Airway epithelial cell (primary cell): ENCODE measurements at places on chromosomes 7 and 10. TPM values are rescaled to one million over a fixed set of nuclear protein-coding genes. Genes with fewer than 3 reads are reported as not detected.

The LIPJ gene
- total RNA-seq = not detected in 2 replicates

The CBLL1 gene
- 8.3 and 21.3 TPM in 2 replicates for total RNA-seq

The DDX56 gene
- total RNA-seq = 68.5 and 69.4 TPM in 2 replicates

The SPDYE9 gene
- not detected in 2 replicates for total RNA-seq

The OR9A2 gene
- total RNA-seq = not detected in 2 replicates

The TMEM176B gene
- total RNA-seq = not detected in 2 replicates

The ADARB2 gene
- not detected in 2 replicates for total RNA-seq

The ANKRD61 gene
- not detected in 2 replicates for total RNA-seq

The ANKRD22 gene
- 11.2 and 15.9 TPM in 2 replicates for total RNA-seq

The CBX3 gene
- 92.7 and 93.5 TPM in 2 replicates for total RNA-seq

The GPR158 gene
- not detected in 2 replicates for total RNA-seq

The CHN2 gene
- total RNA-seq = not detected in 2 replicates

The SEMA3A gene
- total RNA-seq = 20.9 and 33.4 TPM in 2 replicates

The CTNNA3 gene
- total RNA-seq = 0.07 TPM in 1 of 2 replicates, not detected in the other

The FEZF1 gene
- total RNA-seq = not detected in 2 replicates

The NPSR1 gene
- not detected in 2 replicates for total RNA-seq

The TLX1 gene
- 0.65 and 2.2 TPM in 2 replicates for total RNA-seq

The TAS2R41 gene
- total RNA-seq = not detected in 2 replicates

The PYROXD2 gene
- 5.2 and 6.0 TPM in 2 replicates for total RNA-seq

The CLCN1 gene
- total RNA-seq = 0.21 TPM in 1 of 2 replicates, not detected in the other

The KLF14 gene
- not detected in 2 replicates for total RNA-seq

The HMX3 gene
- total RNA-seq = not detected in 2 replicates

The SDHAF3 gene
- total RNA-seq = 27.8 and 29.3 TPM in 2 replicates

The KMT2C gene
- total RNA-seq = 16.8 and 18.5 TPM in 2 replicates

The POMZP3 gene
- total RNA-seq = 3.6 and 5.6 TPM in 2 replicates

The HOXA9 gene
- 0.21 TPM in 1 of 2 replicates, not detected in the other for total RNA-seq

The MUC12 gene
- under 0.01 TPM in 1 of 2 replicates, not detected in the other for total RNA-seq

The HOGA1 gene
- 0.49 TPM in 1 of 2 replicates, not detected in the other for total RNA-seq

The ODAD2 gene
- not detected in 2 replicates for total RNA-seq

The SCIN gene
- total RNA-seq = 0.37 and 0.42 TPM in 2 replicates

The HOXA5 gene
- total RNA-seq = not detected in 2 replicates

The RARRES2 gene
- total RNA-seq = not detected in 2 replicates

The C1QL3 gene
- total RNA-seq = not detected in 2 replicates

The JAKMIP3 gene
- total RNA-seq = not detected in 2 replicates
